ENCODE measurements at places on chromosomes 12 and 14.

- no peak for DNase-seq
Measured at GRCh38 chr14:102824832-102825231, 47.6 kb downstream of the TRAF3 start.

DNA sequence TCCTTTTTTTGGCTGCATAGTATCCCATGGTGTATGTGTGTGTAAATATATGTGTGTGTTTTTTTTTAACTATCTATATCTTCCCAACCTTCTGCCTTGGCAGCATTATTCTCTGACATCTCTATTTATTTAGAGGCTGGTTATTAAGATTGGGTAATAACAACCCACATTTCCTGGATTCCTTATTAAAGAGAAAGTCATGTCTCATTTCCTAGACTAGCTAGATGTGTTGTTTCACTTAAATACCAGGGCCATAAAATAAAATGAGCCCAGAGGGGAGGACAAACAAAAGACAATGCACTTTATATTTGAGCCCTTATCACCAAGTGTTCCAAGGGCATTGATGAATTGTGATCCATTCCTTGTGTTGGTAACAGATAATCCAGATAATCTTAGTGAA is 169.1 kb downstream of the SLC5A8 start:
- DNase-seq, result no peak

- no peak for DNase-seq
Measured at GRCh38 chr14:74875204-74875603, 741 bp downstream of the PROX2 start.

GRCh38 chr12:1844223-1844622 is 23.9 kb downstream of the LRTM2 start:
- DNase-seq, result no peak

GRCh38 chr12:66244446-66244845 is 55.4 kb downstream of the IRAK3 start:
- DNase-seq, result no peak

GRCh38 chr14:55107766-55108554 is 21.1 kb upstream of the LGALS3 start:
- peak; percentile 14 for DNase-seq

GRCh38 chr12:109500406-109501185 is 23.2 kb downstream of the UBE3B start:
- no peak for DNase-seq

DNA sequence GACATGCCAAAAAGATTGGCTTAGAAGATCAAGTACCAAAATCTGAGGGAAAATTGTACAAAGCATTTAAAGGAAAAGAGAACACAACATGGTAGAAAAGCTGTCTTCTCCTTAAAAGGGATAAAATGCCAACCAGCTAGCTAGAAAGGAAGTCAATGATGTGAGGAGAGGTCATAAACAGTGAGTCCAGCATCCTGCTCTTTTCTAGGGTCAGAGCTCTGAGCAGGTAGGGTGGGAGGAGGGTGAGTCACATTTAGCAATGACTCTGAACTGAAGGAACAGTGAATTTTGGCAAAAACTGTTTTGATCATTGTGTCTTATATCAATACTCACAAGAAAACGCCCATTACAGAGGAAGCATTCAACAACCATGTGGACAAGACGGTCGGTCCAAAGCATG is 322.3 kb downstream of the DAD1 start:
- no peak for DNase-seq

DNA sequence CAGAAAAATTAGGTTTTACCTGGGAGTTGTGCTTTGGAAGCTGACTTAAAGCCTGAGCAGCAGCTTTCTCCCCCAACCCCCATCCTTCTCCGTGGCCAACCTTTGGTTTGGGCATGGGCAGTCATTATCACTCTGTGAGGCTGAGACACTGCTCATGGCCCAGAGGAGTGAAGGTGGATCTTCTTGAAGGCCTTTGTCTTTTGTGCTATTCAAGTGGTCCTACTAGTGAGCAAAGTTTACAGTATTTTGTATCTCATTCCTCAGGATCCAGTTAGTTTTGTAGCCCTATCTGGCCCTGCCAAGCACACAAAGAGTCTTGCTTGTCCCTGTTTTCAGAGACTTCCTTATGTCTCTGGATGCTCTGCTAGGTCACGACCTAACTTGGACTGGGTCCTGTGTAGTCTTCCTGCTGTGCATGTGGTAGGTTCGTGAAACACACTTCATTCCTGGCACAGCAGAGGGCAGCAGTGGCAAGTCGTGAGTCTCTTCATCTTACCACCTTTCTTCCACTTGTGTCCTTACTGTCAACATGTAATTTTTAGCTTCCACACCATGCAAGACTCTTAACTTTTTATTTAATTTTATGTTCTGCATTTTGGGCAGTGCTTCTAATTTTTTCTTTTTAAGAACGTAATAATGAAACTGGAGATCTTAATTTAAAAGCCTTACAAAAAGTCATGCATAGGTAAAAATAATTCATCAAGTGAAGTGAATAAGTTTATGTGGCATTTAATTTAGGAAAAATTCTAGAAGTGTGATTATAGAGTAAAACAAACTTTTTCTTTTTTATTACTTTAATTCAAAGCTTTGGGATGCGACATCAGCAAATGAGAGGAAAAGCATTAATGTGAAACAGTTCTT is 53.7 kb downstream of the APAF1 start:
- DNase-seq, result no peak

DNA sequence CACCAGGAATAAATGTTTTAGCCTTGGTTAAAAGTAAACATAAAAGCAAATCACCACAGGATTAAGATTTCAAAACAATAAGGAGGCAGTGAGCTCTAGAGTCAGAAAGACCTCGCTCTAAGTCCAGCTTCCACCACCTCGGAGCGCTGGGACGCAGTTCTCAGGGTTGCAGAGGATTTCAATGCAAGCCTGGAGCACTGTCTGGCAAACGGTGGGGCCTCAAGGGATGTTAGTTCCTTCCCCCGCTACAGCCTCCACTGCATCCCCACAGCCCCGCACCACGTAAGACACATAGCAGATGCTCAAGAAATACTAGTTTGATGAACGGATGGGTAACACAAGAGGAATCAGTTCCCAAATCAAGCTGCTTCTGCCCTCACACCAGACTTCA is 39.3 kb upstream of the TMCC3 start:
- no peak for DNase-seq

- DNase-seq, result no peak
Measured at GRCh38 chr14:59474172-59474571, 9.0 kb upstream of the GPR135 start.

DNA sequence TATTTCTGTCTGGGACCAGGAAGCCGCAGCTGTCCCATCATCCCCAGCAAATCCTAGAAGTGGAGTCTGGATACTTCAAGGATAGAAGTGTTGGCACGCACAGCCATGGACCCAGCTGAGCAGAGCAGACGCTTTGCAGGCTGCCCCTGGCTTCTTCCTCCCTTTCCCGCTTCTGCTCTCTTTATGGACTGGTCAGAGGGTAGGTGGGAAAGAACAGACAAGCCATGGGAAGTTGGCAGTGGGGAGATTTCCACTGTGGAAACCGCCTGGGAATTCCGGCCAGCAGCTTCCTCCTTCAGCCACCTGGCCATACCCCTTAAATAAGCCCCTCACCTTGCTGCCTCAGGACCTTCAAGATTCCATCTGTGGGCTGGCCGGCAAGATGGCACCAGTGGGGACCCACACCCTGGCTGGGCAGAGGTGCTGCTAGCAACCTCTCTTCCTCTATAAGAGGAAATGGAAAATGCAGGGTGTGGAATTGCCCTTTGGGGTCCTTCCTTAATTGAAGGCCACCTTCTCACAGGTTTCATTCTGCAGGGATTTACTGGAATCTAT is 20.6 kb downstream of the OTUB2 start:
- DNase-seq, result no peak

- DNase-seq, result no peak
Measured at GRCh38 chr14:27863166-27863565, 903.4 kb upstream of the FOXG1 start.

DNA sequence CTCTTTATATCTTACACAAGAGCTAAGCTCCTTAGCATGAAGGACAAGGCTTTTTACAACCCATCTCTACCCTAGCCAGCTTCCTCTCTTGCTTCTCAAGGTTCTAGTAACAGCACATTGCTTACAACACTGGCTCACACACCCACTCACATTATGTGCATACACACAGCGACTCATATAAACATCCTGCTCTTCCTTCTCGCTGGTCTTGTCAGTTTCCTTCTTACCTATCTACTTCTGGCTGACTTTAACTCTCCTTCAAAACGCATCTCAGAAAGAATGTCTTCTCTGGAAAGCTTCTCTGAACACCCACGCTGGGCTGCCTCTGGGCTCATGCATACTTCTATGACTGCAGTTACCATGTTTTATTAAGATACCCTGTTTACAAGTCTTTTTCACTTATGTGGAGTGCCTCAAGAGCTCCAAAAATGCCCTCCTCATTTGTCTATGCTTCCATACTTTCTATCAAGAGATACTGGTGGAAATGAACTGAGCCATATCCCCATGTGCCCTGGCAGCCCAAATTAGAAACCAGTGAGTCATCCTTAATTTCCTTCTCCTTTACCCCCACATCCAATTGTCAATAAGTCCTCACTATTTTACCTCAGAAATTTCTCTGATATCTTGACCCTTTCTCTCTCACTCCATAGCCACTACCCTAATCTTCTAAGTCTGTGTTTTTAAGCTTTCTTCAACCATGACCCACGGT is 126.9 kb upstream of the KRAS start:
- DNase-seq, result peak; percentile 35

DNA sequence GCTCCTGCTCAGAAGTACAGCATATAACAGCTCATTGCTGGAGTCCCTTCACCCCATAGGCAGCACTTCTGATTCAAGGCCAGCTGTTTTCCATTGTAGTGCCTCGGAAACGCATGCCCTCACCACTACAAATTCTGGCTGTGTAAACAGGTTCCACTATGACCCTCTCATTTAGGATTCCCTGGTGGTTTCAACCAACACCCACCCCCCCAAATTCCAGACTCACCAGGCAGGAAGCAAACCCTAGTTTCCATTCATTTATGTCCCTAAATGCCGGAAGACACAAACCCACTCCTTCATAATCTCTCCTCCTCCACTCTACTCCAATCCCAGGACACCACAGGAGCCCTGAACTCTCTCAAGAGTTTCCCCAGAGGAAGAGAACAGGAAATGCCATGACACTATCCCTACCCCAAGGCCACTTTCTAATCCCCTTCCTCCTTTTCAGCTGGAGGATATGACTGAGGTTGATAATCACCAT is 75.9 kb upstream of the TMPO start:
- DNase-seq, result no peak

- DNase-seq, result no peak
Measured at GRCh38 chr14:90815822-90816662, at the start of gene TTC7B. TTC7B (minus strand) TSS chr14:90816430; CDS start chr14:90816295, 135 bp downstream.

DNA sequence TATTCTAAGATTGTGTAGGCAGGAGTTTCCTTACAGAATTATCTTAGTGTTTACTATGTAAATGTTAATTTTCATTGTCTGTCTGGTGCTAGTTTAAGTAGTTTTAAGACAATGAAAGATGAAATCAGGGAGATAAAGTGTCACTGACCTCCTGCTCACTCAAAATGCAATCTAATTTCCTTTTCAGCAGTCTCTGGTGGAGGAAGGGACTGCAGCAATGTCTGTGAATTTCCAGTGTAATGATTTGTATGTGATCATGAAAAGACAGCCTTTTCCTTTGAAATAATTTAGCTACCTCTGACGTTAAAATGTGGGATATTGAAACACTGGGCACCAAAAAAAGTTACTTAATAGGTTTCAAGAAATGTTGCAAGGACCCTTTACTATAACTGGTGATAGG is 779.7 kb upstream of the FLRT2 start:
- no peak for DNase-seq

- DNase-seq, result no peak
Measured at GRCh38 chr12:32864731-32865130, 31.8 kb downstream of the PKP2 start.

DNA sequence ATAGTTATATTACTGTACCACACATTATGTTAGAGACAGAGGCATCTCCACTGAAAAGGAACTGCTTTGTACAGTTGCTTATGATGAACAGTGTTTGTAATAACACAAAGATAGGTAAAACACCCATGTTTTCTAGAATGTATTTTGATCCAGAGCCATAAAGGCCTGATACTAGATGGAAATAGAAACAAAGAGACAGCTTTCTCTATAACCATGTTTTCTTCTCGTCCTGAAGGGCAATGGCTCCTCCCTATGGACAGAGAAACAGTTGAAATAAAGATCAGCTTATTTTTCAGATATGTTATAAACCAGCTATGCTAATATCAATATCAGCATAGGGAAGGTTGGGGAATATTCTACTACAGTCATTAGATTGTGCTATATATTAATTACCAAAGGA is 109.2 kb downstream of the ATXN7L3B start:
- DNase-seq, result no peak

DNA sequence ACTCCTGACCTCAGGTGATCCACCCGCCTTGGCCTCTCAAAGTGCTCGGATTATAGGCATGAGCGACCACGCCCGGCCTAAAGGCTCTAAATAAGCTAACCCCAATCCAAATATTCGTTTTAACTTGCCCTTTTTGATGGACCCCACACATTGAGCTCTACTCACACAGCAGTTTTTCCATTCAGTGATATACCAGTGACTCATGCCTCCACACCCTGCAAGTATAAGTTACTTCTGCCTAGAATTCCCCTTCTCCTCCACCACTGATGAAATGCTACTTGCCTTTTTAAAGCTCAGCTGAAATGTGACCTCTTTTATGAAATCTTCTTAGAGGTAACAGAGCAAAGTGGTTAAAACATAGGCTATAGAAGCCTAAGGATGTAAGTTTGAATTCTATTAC is 68.8 kb downstream of the EXOC5 start:
- DNase-seq, result no peak

DNA sequence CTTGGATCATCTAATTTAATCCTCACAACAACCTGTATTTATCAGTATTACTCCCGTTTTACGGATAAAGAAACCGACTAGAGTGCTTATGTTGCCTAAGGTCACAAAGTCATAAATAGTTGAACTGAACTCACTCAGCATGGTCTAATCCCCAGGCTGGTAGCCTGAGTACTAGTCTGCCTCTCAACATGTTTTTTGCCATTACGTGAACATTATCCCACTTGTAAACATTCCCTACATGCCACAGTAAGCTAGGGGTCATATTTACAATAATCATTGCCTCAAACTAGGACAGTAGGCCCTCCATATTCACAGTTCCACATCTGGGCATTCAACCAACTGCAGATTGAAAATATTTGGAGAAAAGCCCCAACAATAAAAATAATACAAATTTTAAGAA is 12.1 kb downstream of the SNRPF start:
- no peak for DNase-seq

GRCh38 chr12:55467836-55468235 is 2.1 kb downstream of the OR6C70 start:
- DNase-seq, result no peak

- no peak for DNase-seq
Measured at GRCh38 chr12:2550561-2551411, 244.0 kb upstream of the FKBP4 start.

GRCh38 chr12:89525824-89526770 is at the start of gene POC1B:
POC1B (minus strand) TSS chr12:89526047; CDS start chr12:89525895, 152 bp downstream.
- DNase-seq, result peak; percentile 72

GRCh38 chr14:53017837-53018236 is 67.0 kb upstream of the FERMT2 start:
- no peak for DNase-seq

- no peak for DNase-seq
Measured at GRCh38 chr14:104970231-104971068, 7.7 kb downstream of the AHNAK2 start.

GRCh38 chr12:53005215-53005985 is 856 bp upstream of the EIF4B start:
- no peak for DNase-seq

Data from activated T-helper 2 cell treated with anti-CD3 and anti-CD28 coated beads, Interferon-gamma antibody, Interleukin-2, Interleukin-4, amounts not matched to agents 10 μg/mL and 5 μg/mL and 100 μg/mL, durations not matched to agents 14 hours and 24 hours and 36 hours (primary cell).